ENCODE measurements at places on chromosomes 1 and 21.

DNA sequence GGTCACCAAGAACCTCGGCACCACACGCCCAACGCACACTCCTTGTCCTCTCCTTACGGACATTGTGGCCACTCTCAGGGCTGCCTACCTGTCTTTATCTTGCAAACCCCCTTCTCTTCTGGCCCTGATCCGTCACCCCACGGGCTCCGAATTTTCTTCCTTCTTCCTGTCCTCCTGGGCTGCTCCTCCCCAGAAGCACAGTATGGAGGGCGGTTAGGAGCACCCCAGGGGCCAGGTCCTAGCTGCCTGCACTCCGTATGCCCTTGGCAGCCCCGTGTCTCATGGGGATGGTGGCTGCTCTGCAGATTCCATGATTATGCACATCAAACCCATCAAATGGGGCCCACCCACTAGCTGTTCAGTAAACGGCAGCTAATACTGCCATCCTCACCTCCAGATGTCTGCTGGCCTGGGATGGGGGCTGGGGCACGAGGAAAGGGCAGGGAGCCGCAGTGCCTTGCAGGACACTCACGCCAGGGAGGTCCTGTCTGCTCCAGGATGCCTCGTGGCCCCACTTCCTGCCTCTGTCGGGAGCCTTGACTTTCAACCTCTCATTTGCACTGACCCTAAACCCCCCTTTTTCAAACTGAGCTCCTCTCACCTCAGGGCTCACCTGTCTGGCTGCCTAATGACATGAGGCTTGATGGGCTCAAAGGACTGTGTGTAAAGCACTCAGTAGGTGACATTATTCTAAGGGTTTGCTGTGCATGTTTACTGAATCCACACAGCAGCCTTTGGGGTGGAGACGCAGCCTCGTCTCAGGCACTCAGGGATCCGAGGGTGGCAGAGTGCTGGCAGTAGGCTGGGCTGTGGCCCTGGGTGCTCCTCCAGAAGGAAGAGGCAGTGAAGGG lies 4.4 kb downstream of the TTC34 start:
- ATAC-seq = no peak

DNA sequence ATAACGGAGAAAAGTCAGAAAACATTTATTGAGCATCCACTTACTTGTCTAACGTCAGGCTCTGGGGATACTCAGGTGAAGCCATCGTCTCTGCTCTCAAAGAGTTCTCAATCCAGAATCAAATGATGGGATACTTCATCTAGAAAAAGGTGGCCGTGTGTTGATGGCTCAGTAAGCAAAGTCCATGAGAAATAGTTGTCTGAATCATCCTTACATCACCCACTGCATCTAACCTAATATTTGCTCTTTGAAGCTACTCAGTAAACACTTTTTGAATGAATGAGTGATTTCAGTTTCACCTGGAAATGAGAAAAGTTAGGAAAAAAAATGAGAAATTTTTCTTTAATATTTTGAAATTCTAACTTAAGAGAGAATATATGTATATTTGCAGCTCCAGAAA lies 155.3 kb upstream of the PKN2 start:
- ATAC-seq = no peak

- ATAC-seq = no peak
These were observed 7.5 kb downstream of the RBM15 start for GRCh38 chr1:110346690-110347089.

DNA sequence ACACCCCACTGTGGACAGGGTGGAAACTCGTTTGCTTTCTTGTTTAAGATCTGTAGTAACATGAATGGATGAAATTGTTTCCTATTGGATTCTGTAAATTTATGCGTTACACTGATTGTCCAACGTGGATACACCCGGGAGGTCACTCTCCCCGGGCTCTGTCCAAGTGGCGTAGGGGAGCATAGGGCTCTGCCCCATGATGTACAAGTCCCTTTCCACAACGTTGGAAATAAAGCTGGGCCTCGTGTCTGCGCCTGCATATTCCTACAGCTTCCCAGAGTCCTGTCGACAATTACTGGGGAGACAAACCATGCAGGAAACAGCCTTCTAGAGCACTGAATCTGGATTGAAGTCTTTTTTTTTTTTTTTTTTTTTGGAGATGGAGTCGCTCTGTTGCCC lies 1.4 kb downstream of the RCC1 start:
- ATAC-seq = no peak

Measured in gastroesophageal sphincter (tissue), 4 donors.